ENCODE measurements at places on chromosomes 13 and 19. TPM values are rescaled to one million over a fixed set of nuclear protein-coding genes. Genes with fewer than 3 reads are reported as not detected.

Gene MYO1F
- total RNA-seq = 269 TPM

Gene ZNF444
- 34.1 TPM for total RNA-seq

Gene RGL3
- not detected for total RNA-seq

Gene FARP1
- total RNA-seq = 1.1 TPM

Gene EDDM13
- 2.5 TPM for total RNA-seq

Gene RFPL4A
- not detected for total RNA-seq

Gene LRRC63
- total RNA-seq = 0.79 TPM

Gene ZC3H13
- 37.1 TPM for total RNA-seq

Measured in activated naive CD4-positive, alpha-beta T cell treated with anti-CD3 and anti-CD28 coated beads, Interleukin-2, amount 10 ng/mL, durations not matched to agents 5 hours and 36 hours (primary cell).